ENCODE measurements at places on chromosomes 4 and X.
A peak's percentile ranks its signal among the peaks of the same experiment; 100 is the strongest.

DNA sequence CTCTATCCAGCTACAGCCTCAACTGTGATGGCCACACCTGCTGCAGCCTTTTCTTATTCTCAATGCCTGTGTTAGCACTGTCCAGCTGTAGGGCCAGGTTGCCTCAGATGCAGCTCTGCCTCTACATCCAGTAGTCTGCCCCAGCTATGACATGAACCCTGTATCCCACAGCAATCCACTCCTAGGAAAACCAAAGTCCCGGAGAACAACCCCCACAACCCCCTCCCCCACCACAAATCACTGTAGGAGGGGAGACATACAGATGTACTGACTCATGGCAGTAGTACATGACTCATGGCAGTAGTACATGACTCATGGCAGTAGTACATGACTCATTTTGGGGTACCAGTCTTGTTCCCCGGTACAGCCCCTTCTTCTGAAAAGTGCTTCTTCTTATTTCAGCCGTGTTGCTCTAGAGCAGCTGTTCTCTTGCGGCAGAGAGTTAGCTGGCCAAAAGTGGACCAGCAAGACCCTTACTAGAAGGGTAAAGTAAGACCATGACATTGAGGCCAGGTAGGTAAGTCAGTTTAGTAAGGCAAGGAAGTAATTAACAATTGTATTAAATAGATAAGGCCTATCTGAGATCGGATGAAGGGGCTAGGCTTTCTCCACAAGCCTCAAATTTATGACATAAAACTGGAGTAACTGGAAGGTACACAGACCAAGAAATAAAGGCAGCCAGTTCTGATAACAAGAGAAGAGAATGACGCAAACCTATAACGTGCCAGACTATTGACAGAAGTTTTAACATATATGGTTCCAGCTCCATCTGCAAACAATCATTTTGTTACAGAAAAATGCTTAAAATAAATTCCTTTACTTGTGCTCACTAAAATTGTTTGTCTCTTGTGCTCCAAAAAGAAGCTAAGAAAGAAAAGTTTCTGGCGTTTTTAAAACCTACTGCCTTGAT is 221.4 kb downstream of the TACR3 start:
- DNase-seq, result no peak

DNA sequence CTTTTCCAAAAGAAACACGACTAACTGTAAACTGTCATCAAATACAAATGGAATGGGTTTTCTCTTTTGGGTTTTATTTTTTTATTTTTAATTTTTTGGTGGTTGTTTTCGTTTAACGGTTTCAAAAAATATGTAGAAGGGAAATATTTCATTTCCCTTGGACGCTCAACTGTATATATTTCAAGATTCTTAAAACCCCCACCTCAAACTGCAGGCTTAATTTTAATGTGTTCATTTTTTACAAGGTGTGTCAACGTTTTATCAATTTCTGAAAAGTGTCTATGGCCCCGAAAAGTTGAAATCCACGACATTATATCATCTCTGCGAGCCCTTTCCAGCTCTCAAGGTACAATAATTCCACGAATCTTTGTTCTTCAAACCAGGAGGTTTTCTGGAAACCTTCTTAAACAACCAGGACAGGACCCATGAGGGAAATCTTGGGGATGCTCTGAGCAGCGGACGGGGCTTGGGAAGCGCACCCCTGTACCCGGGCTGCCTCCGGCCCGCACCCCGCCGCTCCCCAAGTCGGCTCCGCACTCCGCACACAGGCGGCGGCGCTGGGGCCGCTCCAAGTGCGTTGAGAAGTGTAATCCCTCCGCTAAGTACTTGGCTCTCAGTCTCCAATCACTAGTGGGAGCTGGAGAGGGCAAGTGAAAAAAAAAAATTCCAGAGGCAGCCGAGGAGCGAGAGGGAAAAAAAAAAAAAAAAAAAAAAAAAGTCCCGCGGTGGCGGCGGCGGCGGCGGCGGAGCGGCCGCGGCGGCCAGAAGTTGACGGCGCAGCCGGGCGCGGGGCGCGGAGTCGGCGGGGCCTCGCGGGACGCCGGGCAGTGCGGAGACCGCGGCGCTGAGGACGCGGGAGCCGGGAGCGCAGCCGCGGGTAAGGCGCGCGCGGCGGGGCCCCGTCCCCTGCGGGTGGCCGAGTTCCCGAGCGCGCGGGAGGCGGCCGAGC is at the start of gene BMPR1B:
BMPR1B (plus strand) TSS at position 764 of the 949 bp plus-strand sequence. CDS start 346,470 bp downstream, outside the sequence.
- no peak for DNase-seq

DNA sequence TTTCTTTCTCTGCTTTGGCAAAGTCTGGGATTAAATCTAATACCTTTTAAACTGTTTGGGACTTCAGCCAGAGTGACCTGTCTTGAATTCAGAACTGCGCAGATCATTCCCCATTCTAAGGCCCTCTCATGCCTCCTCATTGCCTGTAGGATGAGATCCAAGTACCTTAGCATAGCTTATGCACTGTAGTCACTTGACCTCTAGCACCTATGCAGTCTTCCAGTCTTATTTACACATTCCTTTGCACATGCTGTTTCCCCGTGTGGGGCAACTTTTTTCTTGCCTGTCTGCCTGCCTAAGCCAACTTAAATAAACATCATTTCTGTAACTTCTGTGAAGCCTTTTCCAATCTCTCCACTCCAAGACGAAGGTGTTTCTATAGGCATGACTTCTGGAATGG is 68.4 kb downstream of the AR start:
- DNase-seq, result no peak

DNA sequence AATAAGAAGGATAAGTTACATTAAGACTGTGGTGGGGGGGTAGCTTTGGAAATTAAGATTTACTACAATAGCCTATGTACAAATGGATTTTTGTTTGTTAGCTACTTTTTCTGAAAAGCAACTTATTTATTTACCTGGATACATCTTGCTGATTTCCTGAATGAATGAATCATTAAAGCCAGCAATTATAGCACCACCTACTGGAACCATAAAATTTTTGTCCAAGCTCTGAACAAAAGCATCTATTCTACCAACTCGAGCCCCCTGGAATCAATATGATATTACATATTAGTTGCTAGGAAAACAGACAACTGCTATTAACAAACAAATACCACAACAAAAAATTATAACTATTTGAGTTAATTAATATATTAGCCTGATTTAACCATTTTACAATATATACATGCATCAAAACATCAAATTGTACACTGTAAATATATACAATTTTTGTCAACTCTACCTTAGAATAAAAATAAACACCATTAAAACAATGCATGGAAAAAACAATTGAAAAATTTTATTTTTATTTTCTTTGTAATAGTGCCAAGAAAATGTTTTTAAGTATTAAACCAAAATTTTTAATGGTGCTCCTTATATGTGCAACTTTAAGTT is 15.3 kb downstream of the SEPSECS start:
- no peak for DNase-seq

GRCh38 chrX:138487866-138488265 is 223.7 kb downstream of the FGF13 start:
- no peak for DNase-seq

GRCh38 chrX:76026292-76026691 is 146.6 kb upstream of the PBDC1 start:
- DNase-seq, result no peak

GRCh38 chrX:107227780-107228485 is 21.5 kb downstream of the DNAAF6 start:
- DNase-seq, result no peak

- no peak for DNase-seq
These were observed 50.7 kb downstream of the SCD5 start for GRCh38 chr4:82747686-82748575.

DNA sequence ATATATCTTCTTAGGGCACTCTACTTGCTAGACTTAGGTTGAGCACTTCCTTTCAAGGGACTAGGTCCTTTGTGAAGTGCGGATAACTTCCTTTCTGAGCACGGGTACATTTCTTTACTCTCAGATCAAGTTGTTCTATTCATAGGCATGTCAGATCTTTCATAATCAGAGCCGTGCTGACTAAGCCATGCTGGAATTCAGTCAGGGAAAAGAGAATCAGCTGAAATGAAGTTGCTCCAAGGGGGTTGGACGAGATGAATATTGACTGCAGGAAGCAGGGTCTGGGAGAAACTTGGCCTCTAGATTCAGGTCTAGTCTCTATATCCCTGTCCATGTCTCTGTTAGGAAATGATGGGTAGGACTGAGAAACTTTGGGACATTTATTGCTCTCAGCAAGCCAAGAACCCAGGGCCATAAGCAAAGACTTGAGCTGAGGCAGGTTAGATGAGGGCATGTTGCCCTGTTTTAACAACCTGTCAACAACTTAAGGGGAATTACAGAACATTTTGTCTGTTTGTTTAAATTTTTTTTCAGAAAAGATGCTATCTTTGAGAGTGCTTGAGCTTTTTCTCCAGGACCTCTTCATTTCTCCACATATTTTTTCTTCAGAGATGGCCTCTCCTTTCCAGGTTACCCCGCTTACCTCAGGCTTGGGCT is 28.3 kb downstream of the AREG start:
- DNase-seq, result no peak

GRCh38 chrX:636981-637659 is 6.5 kb downstream of the SHOX start:
- no peak for DNase-seq

DNA sequence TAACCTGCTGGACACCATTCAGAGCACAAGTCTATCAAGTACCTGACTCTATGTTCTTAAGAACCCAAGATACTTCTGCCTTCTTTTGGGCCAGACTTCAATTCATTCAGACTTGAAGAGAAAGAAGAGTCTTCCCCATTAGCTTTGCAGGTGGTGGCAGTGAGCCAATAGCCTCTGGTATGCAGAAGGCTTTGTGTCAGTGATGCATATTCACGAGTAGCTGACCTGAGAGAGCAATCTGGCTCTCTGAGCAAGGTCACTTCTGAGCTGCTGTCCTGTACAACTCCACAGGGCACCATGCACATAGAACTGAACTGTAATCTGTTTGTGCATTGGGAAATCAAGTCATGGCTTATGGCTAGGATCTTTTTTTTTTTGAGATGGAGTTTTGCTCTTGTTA is 39.9 kb upstream of the SPINK2 start:
- no peak for DNase-seq

DNA sequence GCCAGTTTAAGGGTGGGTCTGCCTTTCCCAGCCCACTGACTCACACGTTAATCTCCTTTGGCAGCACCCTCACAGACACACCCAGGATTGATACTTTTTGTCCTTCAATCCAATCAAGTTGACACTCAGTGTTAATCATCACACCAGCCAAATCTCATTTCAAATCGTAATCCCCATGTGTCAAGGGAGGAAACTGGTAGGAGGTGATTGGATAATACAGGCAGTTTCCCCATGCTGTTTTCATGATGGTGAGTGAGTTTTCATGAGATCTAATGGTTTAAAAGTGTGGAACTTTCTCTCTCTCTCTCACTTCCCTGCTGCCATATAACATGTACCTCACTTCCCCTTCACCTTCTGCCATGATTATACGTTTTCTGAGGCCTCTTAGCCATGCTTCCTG is 647.2 kb upstream of the FRG1 start:
- no peak for DNase-seq

- DNase-seq, result no peak
These were observed 37.3 kb downstream of the TSC22D3 start for GRCh38 chrX:107738272-107738671.

GRCh38 chr4:58119298-58119697 is 1009.1 kb upstream of the IGFBP7 start:
- no peak for DNase-seq

- no peak for DNase-seq
These were observed 4.1 kb downstream of the PRIMPOL start for GRCh38 chr4:184653650-184654049.

DNA sequence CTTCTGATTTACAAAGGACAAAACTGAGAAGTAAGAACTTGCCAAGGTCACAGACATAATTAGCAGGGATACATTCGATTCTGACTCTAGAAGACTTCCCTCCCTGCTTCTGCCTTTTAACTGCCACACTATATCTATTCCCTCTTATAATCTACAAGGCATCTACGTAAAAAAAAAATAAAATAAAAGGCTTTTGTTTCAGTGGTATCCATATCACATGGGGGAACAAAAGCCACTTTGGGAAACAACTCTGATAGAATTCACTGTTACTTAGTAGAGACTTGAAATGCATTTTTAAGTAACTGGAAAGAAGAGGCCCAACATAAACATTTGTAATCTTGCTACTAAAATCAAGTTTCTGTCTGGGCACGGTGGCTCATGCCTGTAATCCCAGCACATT is 247.2 kb downstream of the SCFD2 start:
- DNase-seq, result no peak

- DNase-seq, result no peak
These were observed 37.9 kb upstream of the TENM3 start for GRCh38 chr4:182205306-182205705.

GRCh38 chr4:1788254-1788973 is 4.7 kb upstream of the FGFR3 start:
- no peak for DNase-seq

DNA sequence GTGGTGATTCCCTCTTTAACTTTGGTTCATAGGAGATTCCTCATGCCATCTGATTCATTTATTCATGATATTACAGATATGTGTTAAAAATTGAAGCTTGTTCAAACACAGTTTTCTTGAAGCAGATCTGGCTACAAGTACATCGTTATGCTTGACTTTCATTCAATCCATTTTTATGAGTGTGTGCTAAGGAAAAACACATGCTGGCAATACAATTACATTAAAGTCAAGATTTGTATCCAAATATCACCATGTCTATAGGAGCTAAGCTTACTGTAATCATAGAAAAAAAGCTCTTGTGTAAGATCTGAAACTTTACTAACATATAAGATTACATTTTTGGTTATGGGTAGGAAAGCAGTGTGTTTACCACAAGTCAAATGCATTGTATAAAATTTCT is 151.8 kb upstream of the FAT1 start:
- DNase-seq, result no peak

DNA sequence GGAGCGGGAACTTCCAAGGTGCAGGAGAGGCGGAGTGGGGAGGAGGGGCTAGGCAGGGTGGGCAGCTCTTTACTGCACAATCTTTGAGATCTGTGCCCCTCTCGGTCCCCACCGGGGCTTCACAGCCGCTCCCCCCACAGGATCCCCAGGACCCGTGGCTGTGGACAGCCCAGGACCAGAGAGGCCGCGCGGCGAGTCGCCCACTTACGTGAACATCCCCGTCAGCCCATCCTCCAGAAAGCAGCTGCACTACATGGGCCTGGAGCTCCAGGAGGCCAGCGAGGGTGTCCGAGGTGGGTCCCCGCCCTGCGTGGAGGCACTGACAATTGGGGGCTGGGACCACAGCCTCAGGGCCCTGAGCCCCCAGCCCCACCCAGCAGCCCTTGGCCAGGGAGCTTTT is 32.1 kb downstream of the LRPAP1 start:
- no peak for DNase-seq

- DNase-seq, result peak; percentile 5
These were observed 181.3 kb upstream of the STK26 start for GRCh38 chrX:131841496-131842437.
